Activated B cell treated with CpG ODN at 0.5 μM for 24 hours (primary cell): ENCODE measurements at places on chromosomes 11 and 22. TPM values are rescaled to one million over a fixed set of nuclear protein-coding genes. Genes with fewer than 3 reads are reported as not detected.

GRCh38 chr11:87020336-87020735 lies 17.4 kb upstream of the TMEM135 start:
- no peaks in the 10 kb centered on the region for H3K36me3 ChIP-seq
- H3K27ac ChIP-seq, result no peak overlapping the region
- H3K27me3 ChIP-seq, result peaks cover 6% of the 10 kb centered on the region
- no peaks in the 10 kb centered on the region for H3K4me1 ChIP-seq

DNA sequence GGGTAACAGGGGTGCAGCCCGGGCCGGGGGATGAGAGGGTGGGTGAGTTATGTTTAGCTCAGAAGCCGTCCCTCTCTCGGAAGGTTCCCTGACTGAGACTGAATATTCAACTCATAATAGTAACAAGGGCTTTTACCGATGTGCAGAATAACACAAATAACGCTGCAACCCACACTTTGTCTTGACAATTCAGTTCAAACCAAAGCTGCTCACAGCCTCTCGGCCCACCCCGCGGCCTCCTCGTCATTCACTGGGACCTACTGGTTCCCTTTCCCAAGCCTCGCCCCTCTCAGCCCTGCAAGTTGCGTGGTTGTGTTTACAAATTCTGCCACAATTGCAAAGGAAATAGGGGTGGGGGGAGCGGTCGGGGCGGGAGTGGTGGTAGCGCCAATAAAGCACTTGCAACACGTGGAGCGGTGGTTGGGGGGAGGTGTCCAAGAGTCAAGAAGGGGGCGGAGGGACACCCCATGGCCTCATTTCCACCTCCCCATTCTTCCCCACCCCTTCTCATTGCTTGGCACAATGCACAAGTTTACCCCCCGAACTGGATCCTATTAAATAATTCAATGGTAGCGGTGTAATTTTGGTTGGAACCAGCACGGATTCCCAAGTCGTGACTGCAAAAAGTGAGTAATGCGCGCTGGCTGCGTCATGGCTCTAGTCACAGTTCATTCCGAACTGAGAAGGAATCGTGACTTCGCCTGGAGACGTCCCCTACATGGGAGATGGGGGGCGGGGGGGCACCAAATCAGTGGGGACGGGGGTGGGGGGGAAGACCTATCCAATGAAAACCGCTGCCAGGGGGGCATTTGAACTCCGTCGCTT lies 102.0 kb upstream of the HSD17B12 start:
- no peaks in the 10 kb centered on the region for H3K36me3 ChIP-seq
- peaks cover 79% of the 10 kb centered on the region for H3K27me3 ChIP-seq
- no peak for DNase-seq
- peak overlapping the region; percentile 81 for H3K4me3 ChIP-seq

The VWCE gene
- 0.76 and 1.3 TPM in 2 replicates for total RNA-seq

GRCh38 chr11:47272706-47273105 lies 2.8 kb downstream of the MADD start:
- no peak overlapping the region for H3K27ac ChIP-seq
- DNase-seq, result no peak
- peaks cover 48% of the 10 kb centered on the region for H3K4me1 ChIP-seq
- H3K27me3 ChIP-seq, result no peaks in the 10 kb centered on the region
- peaks cover 46% of the 10 kb centered on the region for H3K36me3 ChIP-seq
- no peak overlapping the region for H3K4me3 ChIP-seq
